ENCODE measurements at places on chromosomes 3 and 15.

DNA sequence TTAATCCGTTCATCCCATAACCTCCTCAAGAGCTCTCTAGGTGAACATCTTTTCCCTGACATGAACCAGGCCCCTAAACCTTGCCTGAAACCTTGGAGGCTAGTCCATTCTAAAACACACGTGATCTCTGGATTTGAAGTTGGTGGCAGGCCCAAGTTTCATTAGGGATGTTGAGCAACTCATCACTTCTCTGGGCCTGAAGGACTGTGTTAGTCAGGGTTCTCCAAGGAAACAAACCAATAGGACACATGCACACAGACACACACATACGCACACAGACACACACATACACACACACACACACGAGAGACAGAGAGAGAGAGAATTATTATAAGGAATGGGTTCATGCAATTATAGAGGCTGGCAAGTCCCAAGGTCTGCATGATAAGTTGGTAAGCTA, 31.9 kb downstream of the ACAN start:
- no peak for DNase-seq

- DNase-seq: no peak
Measured at GRCh38 chr3:130729154-130729553, 17.5 kb downstream of the PIK3R4 start.

- DNase-seq: no peak
Measured at GRCh38 chr3:134327594-134327975, 46.7 kb downstream of the AMOTL2 start.

DNA sequence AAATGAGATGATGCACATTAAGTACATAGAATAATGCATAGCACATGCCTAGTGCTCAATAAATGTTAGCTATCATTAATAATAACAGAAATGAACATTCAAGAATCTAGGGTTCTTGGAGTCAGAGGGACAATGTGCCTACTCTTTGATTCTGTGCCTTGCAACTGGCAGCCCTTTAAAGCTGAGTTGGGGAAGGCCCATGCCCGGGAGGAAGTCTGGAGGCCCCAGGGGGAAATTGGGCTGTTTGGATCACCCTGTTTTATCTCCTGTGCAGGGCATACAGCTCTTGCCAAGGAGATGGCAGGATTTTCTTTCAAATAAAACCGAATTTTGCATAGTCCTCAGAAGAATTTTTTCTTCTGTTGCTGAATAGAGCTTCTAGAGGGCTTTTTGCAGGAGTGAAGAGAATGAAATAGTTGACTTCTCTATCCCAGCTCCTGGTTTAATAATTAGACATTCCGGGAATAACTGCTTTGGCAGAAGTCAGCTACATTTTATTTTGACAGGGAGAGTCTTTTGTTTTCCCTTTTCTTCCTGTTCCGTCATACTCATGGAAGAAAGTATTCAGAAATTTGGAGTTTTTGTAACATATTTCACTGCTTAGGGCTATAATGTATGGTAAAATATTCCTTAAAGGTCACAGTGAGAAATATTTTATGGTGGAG, 18.0 kb upstream of the KCNAB1 start:
- no peak for DNase-seq

GRCh38 chr3:122564155-122564912, at the start of the genes DTX3L and PARP9:
Gene DTX3L, plus strand, starts transcription at chr3:122564338. Its CDS starts 89 bp downstream, at chr3:122564427.
Gene PARP9, minus strand, starts transcription at chr3:122564300. Its CDS starts 4,680 bp downstream, at chr3:122559620.
- peak; percentile 68 for DNase-seq

- DNase-seq: no peak
Measured at GRCh38 chr3:64645243-64645642, 42.6 kb downstream of the ADAMTS9 start.

GRCh38 chr3:27138562-27138961, 230.6 kb downstream of the NEK10 start:
- no peak for DNase-seq

DNA sequence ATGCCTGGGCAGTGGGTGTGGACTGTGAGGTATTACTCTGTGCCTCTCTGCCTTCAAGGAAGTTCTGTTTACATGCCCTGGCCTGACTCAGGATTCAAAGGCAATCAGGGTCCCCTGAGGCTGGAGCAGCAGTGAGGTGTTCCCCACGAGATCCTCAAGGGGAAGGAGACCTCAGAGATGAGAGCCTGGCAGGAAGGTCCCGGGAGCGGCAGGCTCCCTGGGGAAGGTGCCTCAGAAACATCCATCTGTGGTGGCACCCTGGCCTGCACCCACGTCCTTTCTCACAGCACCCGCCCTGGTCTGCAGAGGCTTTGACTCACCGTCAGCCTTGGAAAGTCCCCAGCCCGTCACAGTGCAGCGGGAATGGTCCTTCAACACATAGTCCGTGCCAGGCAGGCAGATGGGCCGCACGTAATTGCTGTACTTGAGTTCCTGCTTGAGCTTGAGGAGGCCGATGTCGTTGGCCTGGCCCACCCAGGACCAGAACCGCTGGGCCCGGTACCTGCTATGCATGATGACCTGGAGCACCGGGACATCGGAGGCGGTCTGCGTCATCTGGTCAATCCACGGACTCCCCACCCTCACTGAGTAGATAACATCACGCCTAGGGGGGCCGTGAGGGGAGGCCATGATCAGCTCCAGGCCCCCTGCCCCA, 3.6 kb downstream of the PRSS50 start:
- DNase-seq: no peak

GRCh38 chr3:194814878-194815357, 129.2 kb downstream of the FAM43A start:
- no peak for DNase-seq

GRCh38 chr15:25065286-25065685, 110.5 kb downstream of the SNRPN start:
- DNase-seq: no peak

DNA sequence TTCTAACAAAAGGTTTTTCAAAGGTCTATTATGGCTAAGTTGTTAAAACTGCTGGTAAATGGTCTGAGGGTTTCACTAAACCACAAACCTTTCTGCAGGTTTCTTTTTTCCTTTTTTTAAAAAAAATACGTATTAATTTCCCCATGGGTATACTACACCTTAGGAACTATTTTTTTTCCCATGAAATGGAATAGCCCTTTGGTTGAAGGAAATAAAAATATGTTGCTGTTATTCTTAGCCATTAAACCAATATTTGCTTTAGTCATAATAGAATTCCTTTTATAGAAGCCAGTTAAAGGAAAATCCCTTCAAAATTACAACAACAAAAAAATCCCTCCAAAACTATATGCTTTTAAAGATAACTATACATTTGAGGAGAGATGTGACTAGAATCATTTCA, 1303.3 kb downstream of the ROBO2 start:
- no peak for DNase-seq

DNA sequence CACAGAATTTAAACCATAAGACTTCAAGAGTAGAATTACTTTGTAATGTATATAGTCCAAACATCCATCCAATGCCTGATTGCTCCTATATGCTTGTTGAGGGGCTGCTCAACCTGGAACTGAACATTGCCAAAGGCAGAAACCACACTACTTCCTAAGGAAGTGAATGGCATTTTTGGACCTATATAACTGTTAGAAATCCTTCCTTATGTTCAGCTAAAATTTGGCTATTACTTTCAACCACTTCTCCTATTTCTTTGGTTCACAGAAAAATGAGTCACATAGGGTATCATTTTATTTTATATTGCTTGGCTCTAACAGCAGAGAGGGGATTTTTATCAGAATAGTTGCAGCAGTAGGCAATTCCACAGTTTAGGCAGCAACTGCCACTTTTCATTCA, 342.1 kb downstream of the SLC9A9 start:
- no peak for DNase-seq

DNA sequence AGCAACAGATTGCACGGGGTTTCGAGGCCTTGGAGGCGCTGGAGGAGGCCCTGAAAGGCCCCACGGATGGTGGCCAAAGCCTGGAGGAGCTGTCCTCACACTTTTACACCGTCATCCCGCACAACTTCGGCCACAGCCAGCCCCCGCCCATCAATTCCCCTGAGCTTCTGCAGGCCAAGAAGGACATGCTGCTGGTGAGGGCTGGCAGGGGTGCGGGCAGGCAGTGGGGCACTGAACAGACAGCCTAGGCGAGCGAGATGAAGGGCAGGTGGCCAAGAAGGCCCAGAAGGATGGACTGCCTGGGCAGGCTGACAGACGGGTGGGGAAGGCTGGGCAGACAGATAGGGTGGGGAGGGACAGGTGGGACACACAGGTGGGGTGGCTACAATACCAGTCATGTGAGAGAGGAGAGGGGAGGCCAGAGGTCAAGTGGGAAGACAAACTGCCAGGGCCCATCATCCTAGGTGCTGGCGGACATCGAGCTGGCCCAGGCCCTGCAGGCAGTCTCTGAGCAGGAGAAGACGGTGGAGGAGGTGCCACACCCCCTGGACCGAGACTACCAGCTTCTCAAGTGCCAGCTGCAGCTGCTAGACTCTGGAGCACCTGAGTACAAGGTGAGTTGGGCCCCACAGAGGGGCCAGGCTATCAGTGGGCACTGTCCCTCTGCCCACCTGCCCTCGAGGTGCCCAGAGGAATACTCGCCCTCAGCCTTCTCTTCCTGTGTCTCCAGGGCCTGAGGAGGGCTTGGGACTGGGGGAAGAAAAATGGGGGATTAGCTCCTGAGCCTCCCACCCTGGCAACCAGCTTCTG, 3.1 kb downstream of the PARP3 start:
- DNase-seq: no peak

DNA sequence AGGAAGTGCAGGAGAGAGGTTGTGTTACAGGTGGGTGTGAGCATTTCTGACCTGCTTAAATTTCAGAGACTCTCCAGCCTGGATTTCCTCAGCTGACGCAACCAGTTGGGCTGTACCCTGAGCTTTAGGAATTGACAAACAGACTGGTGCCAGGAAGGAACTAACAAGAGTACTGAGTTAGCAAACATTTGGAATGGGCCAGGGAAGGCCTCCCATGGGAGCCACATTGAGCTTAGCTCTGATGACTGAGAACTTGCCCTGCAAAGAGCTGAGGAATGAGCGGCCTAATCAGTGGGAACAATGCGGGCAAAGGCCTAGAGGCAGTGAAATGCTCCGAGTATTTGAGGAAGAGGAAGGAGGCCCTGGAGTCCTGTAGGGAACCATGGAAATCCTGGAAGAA, 254.2 kb downstream of the FEZF2 start:
- DNase-seq: no peak

DNA sequence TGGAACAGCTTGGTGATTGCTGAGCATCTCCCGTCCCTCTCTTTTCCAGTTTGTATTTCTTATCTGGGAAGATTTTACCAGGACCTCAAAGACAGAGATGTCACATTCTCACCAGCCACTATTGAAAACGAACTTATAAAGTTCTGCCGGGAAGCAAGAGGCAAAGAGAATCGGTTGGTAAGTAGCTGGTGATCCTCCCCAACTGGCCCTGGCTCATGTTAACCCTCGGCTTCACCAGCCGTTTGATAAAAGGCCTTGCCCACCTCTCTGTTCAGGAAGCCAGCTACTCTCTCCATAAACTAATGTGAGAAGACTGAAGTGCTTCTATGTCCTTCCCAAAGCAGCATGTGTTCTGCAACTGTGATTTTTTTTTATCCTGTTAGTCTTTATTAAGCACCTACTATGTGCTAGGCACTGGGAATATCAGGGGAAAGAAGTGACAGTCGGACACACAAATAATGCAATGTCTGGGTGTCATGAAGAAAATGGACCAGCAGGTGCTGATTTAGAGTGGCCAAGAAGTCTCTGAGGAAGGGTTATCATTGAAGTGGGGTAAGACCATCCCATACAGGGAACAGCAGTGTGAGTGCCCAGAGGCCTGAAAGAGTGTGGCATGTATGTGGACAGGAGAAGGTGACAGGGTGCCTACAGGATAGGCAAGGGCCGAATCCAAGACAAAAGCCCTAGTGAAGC, 1.2 kb downstream of the MANF start:
- DNase-seq: no peak

DNA sequence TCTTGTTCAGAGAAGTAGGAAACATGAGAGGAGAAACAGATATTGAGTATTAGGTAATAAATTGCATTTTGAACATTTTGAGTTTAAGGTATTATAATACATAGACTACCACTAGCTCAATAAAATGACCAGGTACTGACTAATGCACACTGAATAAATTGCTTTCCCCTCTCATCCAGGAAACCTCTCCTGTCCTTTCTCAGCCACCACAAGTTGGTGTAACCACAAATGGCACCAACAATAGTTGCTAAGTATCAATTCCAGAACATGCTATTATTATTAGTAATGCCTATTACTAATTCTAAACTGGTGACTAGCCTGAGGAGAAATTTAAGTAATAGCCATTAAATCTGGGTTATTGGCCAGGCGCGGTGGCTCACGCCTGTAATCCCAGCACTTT, 47.3 kb upstream of the XRN1 start:
- DNase-seq: no peak

GRCh38 chr3:45398178-45398577, 9.8 kb downstream of the LARS2 start:
- no peak for DNase-seq

DNA sequence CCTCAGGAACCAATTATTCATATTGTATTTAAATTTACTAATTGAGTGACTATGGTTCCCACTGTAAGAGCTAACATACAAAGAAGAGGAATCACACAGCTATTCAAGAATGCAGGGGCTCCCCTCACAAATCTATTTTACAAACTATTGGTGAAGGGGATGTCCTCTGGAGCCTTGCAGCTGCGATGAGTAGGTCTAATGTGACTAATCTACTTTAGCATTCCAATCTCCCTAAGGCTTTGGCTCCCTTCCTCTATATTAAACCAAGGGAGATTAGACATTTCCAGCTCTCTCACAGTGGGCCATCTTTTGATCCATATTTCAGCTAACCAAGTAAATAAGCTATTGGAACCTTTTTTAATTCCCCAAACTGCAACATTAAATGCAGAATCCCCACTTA, 514.2 kb upstream of the BCHE start:
- DNase-seq: no peak

GRCh38 chr3:160876643-160877042, 120.6 kb downstream of the PPM1L start:
- DNase-seq: no peak

- no peak for DNase-seq
Measured at GRCh38 chr3:185381320-185382058, 18.6 kb downstream of the MAP3K13 start.

DNA sequence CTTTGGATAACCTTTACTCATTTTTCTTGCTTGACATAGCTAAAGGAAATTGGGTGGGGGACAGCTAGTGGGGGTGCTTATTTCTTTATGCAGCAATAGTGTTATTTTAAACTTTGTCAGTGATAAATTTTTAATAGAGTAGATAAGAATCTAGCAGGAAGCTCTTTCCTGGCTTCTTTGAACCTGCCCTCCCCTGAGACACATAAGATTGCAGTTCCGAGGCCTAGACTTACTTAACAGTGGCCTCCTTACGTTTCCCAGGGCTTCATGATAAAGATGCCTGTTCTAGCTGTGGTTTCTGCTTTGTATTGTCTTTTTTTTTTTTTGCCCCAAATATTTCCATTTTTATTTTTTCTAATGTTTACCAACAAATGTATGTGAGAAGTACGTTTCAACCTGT, 170.1 kb downstream of the VPS8 start:
- no peak for DNase-seq

DNA sequence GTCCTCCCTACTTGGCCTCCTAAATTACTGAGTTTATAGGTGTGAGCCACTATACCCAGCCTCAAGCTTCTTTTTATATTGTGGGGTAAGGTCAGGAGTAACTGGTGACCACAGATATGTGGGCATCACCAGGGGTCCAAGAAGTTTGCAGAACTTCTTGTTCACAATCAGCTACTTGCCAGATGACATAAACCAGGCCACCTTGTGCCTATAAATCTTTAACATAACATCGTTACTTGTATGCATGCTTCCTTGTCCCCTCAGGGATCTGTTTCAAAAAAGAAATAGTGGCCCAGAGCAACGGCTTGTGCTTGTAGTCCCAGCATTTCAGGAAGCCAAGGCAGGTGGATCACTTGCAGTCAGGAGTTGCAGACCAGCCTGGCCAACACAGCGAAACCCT, 115.1 kb upstream of the FAM174B start:
- DNase-seq: no peak

GRCh38 chr15:66196602-66197001, 56.9 kb downstream of the MEGF11 start:
- DNase-seq: no peak

- DNase-seq: no peak
Measured at GRCh38 chr3:29693863-29694262, 413.0 kb downstream of the RBMS3 start.
